Stimulated activated naive CD8-positive, alpha-beta T cell treated with anti-CD3 and anti-CD28 coated beads, Interleukin-15, amount 100 ng/mL, for 72 hours (primary cell): ENCODE measurements at places on chromosomes 6 and 20.

DNA sequence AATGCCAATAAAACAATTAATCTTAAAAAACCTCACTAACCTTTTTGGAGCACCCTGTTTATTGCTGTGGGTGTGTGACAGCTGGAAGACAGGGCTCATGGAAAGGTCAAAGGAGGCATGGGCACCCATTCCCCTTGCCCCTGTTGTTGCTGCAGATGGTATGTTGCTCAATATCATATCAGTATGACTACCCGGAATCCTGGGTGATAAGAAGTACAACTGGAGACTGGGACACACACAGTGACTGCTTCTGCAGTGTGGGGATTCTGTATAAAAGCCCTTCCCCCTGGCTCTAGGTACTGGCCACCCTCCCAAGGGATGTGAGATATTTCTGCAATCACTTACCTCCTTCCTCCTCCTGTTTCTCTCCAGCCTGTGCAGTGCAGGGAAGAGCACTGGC is 47.3 kb upstream of the IL20RA start:
- DNase-seq = no peak

GRCh38 chr20:16003310-16003709 is 569.9 kb downstream of the KIF16B start:
- no peak for DNase-seq

GRCh38 chr20:24577271-24577909 is 108.0 kb downstream of the SYNDIG1 start:
- DNase-seq = no peak

GRCh38 chr6:111185954-111186353 is 98.7 kb downstream of the SLC16A10 start:
- no peak for DNase-seq

- DNase-seq = no peak
Measured at GRCh38 chr6:18343741-18344140, 43.4 kb upstream of the RNF144B start.

- DNase-seq = peak; percentile 34
Measured at GRCh38 chr6:36546308-36546919, 865 bp downstream of the STK38 start.

GRCh38 chr20:56724241-56724757 is 95.2 kb downstream of the TFAP2C start:
- no peak for DNase-seq

- no peak for DNase-seq
Measured at GRCh38 chr6:152721956-152722355, 24.3 kb downstream of the MYCT1 start.

DNA sequence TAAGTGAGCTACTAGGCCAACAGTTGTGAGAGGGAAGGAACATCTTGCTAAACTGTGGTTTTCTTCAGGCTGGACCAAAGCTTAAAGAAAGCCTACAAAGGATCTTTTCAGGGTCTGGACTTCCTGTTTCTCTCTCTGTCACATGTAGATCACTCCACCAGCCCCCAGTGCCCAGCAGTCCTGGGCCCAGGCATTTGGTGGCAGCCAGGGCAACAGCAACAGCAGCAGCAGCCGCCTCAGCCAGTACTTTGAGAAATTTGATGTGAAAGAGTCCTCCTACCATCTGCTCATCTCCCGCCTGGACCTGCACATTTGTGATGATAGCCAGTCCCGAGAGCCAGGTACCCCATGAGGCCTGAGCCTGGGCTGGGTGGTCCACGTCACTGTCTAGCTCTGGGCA is 44.1 kb downstream of the BLTP3A start:
- no peak for DNase-seq

DNA sequence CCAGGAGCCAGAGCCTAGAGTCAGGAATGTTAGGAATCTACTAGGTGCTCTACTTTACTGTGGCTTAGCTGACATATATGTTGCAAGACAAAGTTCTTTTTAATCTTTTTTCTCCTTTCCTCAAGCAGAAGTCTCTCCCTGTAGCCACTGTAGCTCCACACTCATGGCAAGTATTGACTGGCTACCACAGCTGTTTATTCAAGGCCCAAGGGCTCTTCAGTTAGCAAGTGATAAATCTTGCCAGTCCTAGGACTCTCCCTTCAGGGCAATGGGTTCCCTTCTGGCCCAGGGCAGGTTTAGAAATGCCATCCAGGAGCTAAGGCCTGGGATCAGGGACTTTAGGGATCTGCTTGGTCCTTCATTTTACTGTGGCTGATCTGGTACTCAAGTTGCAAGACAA is 82.0 kb upstream of the TNFRSF21 start:
- DNase-seq = no peak

GRCh38 chr6:80523010-80523409 is 416.5 kb downstream of the BCKDHB start:
- no peak for DNase-seq

DNA sequence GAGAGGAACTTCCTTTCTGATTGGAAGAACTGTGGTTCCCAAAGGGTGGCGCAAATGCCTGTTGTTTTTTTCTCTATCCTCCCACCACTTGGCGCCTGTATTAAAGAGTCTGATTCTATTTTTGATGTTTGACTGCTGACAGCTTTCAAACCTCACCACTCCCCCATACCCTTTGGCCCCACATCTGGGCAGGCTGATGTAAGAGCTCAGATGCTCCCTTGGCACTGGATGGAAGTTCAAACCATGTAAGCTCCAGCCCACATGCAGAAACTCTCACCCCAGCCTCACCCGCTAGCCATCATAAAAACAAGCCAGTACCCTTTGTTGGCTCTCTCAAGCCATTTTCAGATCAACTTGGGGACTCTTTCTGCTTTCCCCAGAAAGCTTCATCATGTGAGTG is 20.0 kb upstream of the TMEM14A start:
- DNase-seq = no peak

DNA sequence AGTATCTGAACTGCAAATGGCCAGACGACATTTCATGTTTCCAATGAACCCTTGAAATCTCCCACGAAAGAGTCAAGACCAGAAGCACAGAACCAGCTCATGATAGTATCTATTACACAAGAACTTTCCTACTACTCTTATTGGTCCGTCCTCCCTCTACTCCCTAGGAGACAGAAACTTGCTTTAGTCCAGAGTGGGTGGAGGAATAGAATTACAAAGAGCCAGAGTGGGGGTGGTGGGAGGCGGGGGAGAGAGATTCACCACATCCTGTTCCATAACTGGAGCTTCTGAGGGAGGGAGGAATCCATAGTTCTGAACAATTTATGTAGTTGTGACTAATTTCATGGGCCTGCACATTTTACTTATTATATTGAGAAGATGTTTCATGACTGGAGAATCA is 18.5 kb upstream of the WFDC10A start:
- DNase-seq = peak; percentile 38

DNA sequence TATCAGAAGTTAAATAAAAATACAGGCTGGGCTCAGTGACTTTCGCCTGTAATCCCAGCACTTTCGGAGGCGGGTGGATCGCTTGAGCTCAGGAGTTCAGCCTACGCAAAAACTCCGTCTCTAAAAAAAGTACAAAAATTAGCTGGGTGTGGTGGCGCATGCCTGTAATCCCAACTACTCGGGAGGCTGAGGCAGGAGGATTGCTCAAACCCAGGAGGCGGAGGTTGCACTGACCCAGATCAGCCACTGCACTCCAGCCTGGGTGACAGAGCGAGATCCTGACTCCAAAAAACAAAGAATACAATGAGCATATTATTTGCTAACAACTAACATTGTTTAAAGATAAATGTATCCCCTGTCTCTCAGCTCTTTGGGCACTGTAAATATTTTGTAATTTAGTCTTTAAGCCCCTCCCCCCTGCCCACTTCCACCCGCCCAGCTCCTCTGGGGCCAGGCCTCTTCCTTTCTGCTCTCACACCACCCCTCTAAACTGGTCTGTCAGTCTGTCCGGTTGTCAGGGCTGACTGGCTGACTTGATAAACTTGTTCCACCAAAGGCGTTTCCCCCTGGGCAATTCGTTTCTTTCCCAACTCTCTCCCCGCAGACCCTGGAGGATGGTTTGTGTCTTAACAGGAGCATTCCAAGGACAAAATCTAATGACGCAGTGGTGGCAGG is 62.4 kb upstream of the QKI start:
- DNase-seq = no peak

GRCh38 chr6:162249907-162250642 is 477.5 kb downstream of the PRKN start:
- DNase-seq = no peak

DNA sequence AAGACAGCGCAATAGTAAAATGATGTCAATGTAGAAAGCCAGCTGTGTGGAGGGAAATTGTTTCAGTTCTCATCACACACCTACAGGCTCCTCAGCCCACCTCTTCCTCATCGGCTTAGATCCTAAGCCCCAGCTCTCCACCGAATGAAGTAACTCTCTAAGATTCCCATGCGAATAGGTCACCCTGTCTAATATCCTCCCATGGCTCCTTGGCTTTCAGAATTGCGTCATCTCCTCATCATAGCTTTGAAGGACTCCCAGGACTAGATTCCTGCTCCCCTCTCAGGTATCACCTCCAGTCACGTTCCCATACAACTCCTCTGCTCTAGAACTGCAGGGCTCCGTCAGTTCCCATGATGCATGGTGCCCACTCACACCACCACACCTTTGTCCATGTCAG is 16.2 kb upstream of the SLC22A16 start:
- DNase-seq = no peak

- no peak for DNase-seq
Measured at GRCh38 chr6:147000545-147001488, 203.4 kb upstream of the STXBP5 start.

GRCh38 chr6:31651602-31652191 is 764 bp downstream of the BAG6 start:
- DNase-seq = no peak

DNA sequence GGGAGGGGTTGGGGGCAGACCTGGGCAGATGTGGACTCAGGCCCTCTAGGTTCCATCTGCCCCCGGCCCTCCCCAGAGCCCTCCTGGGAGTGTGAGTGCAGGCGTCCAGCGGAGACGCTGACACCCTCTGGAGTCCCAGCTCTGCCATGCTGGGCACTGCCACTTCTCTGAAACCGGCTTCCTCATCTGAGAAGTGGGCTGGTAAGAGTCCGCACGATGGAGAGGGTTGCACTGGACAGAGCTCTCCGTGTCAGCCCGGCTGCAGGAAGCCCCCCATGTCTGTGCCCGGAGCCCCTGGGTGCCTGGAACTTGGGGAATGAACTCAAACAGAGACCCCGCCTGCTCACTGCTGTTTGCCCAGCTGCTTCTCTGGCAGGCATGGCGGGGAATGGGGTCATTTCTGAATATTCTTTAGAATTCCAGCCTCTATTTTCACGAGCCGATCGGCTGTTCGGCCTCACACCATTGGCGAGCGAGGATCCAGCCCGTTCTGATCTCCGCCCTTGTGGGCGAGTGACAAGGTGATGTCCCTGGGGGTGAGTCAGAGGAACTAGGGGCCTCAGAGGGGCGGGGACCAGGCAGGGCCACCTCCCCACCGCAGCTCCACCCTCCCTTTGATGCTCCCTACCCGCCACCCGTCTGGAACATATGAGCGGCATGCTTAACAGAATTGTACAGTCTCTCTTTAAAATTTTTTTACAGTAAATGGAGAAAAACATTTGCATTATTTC is 47.8 kb upstream of the GATA5 start:
- DNase-seq = peak; percentile 75

DNA sequence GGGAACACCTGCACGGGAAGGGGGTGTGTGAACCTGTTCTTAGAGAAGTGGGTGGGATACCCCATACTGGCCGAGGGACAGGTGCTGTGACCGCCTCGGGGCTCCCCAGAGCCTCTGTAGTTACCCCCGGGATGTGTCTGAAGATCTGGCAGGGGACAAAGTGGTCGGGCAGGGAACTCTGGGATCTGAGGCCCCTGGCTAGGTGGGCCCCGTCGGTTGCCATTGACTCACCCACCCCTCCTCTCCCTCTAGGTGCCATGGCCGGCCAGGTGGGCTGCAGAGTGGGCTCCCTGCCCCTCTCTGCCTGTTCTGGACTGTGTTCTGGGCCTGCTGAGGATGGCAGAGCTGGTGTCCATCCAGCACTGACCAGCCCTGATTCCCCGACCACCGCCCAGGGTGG is 4.3 kb downstream of the BIRC7 start:
- DNase-seq = no peak

GRCh38 chr6:41557335-41557734 is 11.2 kb downstream of the FOXP4 start:
- DNase-seq = no peak

- no peak for DNase-seq
Measured at GRCh38 chr20:23165964-23166363, 79.8 kb upstream of the CD93 start.

- DNase-seq = no peak
Measured at GRCh38 chr6:92541448-92542060, 877.8 kb downstream of the EPHA7 start.

GRCh38 chr6:5054245-5054873 is 30.8 kb upstream of the PPP1R3G start:
- DNase-seq = no peak

GRCh38 chr6:69643688-69644087 is 153.1 kb downstream of the LMBRD1 start:
- DNase-seq = no peak

DNA sequence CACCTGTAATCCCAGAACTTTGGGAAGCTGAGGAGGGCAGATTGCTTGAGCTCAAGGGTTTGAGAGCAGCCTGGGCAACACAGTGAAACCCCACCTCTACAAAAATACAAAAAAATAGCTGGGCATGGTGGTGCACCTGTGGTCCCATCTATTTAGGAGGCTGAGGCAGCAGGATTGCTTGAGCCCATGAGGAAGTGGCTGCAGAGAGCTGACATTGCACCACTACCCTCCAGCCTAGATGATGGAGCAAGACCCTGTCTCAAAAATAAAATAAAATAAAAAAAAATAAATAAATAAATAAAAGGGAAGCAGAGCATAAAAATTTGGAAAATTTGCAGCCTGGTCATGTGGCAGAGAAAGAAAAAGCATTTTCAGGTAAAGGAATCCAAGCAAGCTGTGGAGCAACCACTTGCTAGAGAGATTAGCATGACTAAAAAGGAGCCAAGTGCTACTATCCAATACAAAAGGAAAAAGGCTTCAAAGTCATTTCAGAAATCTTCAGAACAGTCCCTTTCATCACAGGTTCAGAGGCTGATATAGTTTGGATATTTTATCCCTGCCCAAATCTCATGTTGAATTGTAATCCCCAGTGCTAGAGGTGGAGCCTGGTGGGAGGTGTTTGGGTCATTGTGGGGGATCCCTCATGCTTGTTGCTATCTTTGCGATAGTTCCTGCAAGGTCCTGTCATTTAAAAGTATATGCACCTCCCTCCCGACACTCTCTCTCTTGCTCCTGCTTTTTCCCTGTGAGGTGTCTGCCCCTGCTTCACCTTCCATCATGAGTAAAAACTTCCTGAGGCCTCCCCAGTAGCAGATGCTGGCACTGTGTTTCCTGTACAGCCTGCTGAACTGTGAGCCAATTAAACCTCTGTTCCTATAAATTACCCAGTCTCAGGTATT is 11.2 kb upstream of the TTK start:
- no peak for DNase-seq

- no peak for DNase-seq
Measured at GRCh38 chr20:33162313-33162712, 5.6 kb upstream of the BPIFA2 start.
